ENCODE measurements at places on chromosomes 3 and 15. TPM values are rescaled to one million over a fixed set of nuclear protein-coding genes. Genes with fewer than 3 reads are reported as not detected.

The LRRC34 gene
- total RNA-seq: 6.8 TPM

The CRABP1 gene
- 0.36 TPM for total RNA-seq

DNA sequence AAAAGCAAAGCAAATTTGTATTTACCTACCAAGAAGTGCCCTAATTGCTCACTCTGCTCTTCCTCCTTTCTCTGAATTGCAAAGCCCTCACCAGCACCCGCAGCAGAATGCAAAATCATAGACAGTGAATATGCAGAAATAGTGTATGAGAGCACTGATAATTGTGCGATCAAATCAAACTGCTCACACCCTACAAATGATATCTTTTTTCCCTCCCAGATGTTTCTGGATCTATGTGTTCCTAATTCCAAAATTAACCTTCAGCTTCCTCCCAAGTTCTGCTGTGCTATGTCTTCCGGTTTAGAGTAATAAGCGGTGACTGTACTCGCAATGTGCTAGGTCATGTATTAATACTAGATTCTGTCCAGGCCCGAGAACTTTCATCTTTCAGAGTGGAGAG, 3.4 kb downstream of the GHSR start:
- no peak overlapping the region for H3K27ac ChIP-seq
- H3K27me3 ChIP-seq: peaks cover 57% of the 10 kb centered on the region
- H3K36me3 ChIP-seq: peaks cover 5% of the 10 kb centered on the region
- peaks cover 25% of the 10 kb centered on the region for H3K4me1 ChIP-seq

DNA sequence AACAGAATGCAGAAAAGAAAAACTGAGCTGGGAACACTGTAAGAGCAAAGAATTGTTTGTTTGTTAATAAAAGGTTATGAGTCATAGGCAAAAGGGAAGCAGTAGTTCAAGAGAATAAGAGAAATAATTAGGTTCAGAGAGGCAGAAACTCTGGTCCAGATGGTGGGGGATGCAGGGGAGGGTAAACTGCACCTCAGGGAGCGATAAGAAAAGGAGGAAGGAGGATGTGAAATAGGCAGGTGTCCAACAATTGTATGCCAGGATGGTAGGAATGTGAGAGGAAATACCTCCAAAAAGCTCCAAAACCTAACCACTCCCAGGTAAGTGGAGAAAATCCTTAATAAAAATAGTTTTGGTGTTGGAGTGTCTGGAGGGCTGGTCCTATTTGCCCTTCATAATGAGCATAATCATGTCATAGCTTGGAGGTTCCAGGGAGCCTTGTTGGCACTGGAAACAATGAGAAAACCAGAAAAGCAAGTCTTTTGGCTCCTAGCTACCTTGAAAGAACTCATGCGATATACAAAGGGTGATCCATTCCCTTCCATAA, 405.4 kb upstream of the TBL1XR1 start:
- H3K27ac ChIP-seq: peak overlapping the region; percentile 10
- H3K4me1 ChIP-seq: peaks cover 56% of the 10 kb centered on the region
- DNase-seq: no peak
- no peaks in the 10 kb centered on the region for H3K27me3 ChIP-seq

- H3K36me3 ChIP-seq: no peaks in the 10 kb centered on the region
- no peak for DNase-seq
- peaks cover 39% of the 10 kb centered on the region for H3K27me3 ChIP-seq
- H3K27ac ChIP-seq: no peak overlapping the region
- H3K4me3 ChIP-seq: no peak overlapping the region
Measured at GRCh38 chr3:24496529-24497482, 2.2 kb upstream of the THRB start.

DNA sequence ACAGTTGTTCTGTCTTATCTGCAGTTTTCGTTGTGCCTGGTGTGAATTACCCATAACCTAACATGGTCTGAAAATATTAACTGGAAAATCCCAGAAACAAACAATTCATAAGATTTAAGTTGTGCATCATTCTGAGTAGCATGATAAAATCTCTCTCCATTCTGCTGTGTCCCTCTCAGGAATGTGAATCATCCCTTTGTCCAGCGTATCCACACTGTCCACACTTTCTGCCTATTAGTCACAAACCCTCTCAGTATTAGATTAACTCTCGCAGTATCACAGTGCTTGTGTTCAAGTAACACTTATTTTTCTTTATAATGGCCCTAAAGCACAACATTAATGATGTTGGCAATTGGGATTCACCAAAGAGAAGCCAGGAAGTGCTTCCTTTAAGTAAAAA, 203.2 kb downstream of the CGGBP1 start:
- H3K4me1 ChIP-seq: no peaks in the 10 kb centered on the region
- H3K27ac ChIP-seq: no peak overlapping the region
- no peak for DNase-seq
- H3K4me3 ChIP-seq: no peak overlapping the region

The TPRG1 gene
- total RNA-seq: 2.5 TPM

GRCh38 chr3:98732286-98733052, 30.7 kb upstream of the ST3GAL6 start:
- H3K4me1 ChIP-seq: peaks cover 20% of the 10 kb centered on the region
- H3K4me3 ChIP-seq: peak overlapping the region; percentile 72
- peaks cover 51% of the 10 kb centered on the region for H3K27me3 ChIP-seq
- DNase-seq: peak; percentile 3
- no peaks in the 10 kb centered on the region for H3K36me3 ChIP-seq
- H3K27ac ChIP-seq: no peak overlapping the region

GRCh38 chr3:128684986-128685726, 34.5 kb upstream of the RPN1 start:
- H3K27me3 ChIP-seq: no peaks in the 10 kb centered on the region
- H3K36me3 ChIP-seq: no peaks in the 10 kb centered on the region
- H3K27ac ChIP-seq: no peak overlapping the region
- no peak overlapping the region for H3K4me3 ChIP-seq
- peaks cover 20% of the 10 kb centered on the region for H3K4me1 ChIP-seq

DNA sequence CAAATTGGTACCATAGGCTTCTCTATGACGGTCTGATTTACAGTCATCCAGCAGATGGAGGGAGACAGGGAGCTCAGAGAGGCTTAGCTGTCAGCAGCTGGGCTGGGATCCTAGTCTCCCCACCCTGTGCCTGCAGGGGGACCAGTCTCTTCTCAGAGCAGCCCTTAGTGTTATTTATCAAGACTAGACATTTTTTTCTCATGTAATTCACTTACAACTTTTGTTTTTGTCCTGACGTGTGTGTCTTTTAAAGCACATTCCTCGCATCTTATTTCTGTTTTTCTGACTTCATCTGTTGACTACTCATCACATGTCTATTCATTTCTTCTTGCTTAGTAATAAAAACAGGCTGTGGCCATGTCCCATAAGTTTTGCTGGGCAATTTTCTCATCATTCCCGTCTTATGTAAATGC, 116.1 kb downstream of the KLF13 start:
- no peak overlapping the region for H3K27ac ChIP-seq
- DNase-seq: peak; percentile 50
- H3K36me3 ChIP-seq: no peaks in the 10 kb centered on the region
- H3K4me3 ChIP-seq: no peak overlapping the region
- no peaks in the 10 kb centered on the region for H3K27me3 ChIP-seq
- H3K4me1 ChIP-seq: peaks cover 55% of the 10 kb centered on the region

GRCh38 chr15:75213768-75214221, 12.1 kb downstream of the C15orf39 start:
- no peak overlapping the region for H3K4me3 ChIP-seq
- peaks cover 14% of the 10 kb centered on the region for H3K4me1 ChIP-seq
- no peaks in the 10 kb centered on the region for H3K27me3 ChIP-seq
- DNase-seq: no peak

The THBS1 gene
- total RNA-seq: 1.1 TPM

- no peak for DNase-seq
- peaks cover 8% of the 10 kb centered on the region for H3K27me3 ChIP-seq
- H3K4me1 ChIP-seq: no peaks in the 10 kb centered on the region
- H3K36me3 ChIP-seq: no peaks in the 10 kb centered on the region
Measured at GRCh38 chr15:101349047-101349951, 54.3 kb upstream of the SNRPA1 start.

DNA sequence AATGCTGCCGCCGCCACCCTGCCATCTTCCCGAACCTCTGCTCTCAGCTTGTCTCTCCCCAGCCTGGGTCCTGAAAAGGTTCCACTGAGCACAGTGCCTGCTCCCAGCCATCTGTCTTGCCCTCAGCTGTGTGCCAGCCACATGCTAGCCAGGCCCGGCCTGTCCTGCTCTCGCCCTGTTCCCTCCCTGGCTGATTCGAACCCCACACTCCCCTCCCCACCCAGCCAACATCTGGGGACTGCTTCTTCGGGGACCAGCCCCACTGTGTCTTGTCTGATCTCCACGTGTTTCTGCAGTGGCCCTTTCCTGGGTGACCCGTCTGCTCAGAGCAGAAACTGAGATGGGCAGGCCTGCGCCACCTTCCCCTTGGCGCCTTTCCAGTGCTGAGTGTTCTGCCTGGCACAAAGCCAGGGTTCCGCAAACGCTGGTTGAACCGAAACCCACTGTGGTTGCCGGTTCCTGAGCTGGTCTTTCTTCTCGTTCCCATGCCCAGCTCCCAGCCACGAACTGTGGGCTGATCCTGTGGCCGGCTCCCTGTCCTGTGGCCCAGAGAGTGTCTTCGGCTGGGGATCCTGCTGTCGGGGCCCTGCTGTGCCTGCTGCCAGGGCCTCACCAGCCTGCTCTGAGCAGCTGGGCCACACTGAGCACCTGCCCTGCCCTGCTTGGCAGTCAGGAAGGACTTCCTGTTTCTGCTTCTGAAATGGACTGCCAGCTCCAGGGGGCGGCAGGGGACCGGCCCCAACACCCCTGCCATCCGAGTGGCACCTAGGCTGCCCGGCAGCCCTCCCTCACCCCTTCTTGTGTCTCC, 62.7 kb upstream of the KLF13 start:
- peak overlapping the region; percentile 82 for H3K27ac ChIP-seq
- DNase-seq: peak; percentile 76
- H3K36me3 ChIP-seq: no peaks in the 10 kb centered on the region
- peaks cover 59% of the 10 kb centered on the region for H3K4me1 ChIP-seq

- H3K27ac ChIP-seq: no peak overlapping the region
- H3K36me3 ChIP-seq: no peaks in the 10 kb centered on the region
- H3K4me3 ChIP-seq: no peak overlapping the region
- peaks cover 9% of the 10 kb centered on the region for H3K27me3 ChIP-seq
- DNase-seq: no peak
Measured at GRCh38 chr3:37670961-37671483, 190.7 kb upstream of the CTDSPL start.

- no peak overlapping the region for H3K4me3 ChIP-seq
- peaks cover 12% of the 10 kb centered on the region for H3K4me1 ChIP-seq
- no peak overlapping the region for H3K27ac ChIP-seq
Measured at GRCh38 chr15:56537881-56538280, 72.9 kb upstream of the MNS1 start.

DNA sequence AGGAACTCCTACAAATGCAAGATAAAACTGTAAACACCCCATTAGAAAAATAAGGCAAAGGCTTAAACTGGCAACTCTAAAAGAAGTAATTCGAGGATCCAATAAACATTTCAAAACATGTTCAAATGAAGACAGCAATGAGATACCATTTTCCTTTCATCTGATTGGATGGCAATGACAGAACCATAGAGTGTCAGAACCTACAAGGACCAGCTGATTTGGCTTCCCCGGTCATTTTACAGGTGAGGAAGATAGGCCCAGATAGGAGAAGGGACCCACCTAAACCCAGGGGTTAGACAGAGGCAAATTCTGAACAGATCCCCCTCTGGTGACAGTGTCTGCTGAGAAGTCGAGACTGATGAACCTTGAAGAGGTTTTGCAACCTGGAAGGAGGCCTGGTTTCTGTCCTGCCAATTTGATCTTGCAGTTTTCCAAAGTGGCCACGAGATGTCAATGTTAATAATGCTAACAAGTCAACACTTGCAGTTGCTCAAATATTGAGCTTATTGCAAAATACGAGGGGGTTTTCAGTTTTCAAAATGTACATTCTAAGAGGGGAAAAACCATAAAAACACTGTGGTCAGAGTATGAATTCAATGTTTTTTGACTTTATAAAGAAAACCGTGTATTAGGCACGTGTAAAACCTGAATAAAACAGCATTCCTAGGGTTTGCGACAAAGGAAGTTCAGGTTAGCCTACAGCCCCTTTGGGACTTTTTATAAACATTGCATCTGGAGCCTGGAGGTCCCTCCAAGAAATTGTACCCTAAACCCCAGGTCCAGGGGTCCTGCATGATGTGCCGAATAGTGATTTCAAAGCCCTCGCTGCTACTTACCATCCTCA, 21.5 kb downstream of the CFAP161 start:
- no peaks in the 10 kb centered on the region for H3K36me3 ChIP-seq
- no peak overlapping the region for H3K27ac ChIP-seq
- peak; percentile 22 for DNase-seq
- no peak overlapping the region for H3K4me3 ChIP-seq

GRCh38 chr15:25241241-25241801, 197.5 kb downstream of the UBE3A start:
- no peak for DNase-seq
- H3K4me3 ChIP-seq: no peak overlapping the region
- no peaks in the 10 kb centered on the region for H3K4me1 ChIP-seq
- no peak overlapping the region for H3K27ac ChIP-seq
- no peaks in the 10 kb centered on the region for H3K36me3 ChIP-seq

GRCh38 chr3:46097691-46098241, 70.5 kb upstream of the XCR1 start:
- H3K36me3 ChIP-seq: peaks cover 6% of the 10 kb centered on the region
- H3K4me1 ChIP-seq: peaks cover 42% of the 10 kb centered on the region
- H3K27ac ChIP-seq: peak overlapping the region; percentile 87
- H3K4me3 ChIP-seq: peak overlapping the region; percentile 10

GRCh38 chr15:71997691-71998090, 120.3 kb downstream of the MYO9A start:
- H3K27ac ChIP-seq: no peak overlapping the region
- no peaks in the 10 kb centered on the region for H3K4me1 ChIP-seq
- DNase-seq: no peak
- no peak overlapping the region for H3K4me3 ChIP-seq
